ENCODE measurements at places on chromosomes 12 and 14. TPM values are rescaled to one million over a fixed set of nuclear protein-coding genes. Genes with fewer than 3 reads are reported as not detected.

HOXC11 gene
- not detected for total RNA-seq

GCH1 gene
- 4.7 TPM for total RNA-seq

PRR4 gene
- 3.2 TPM for total RNA-seq

EXOC3L4 gene
- 0.40 TPM for total RNA-seq

NRL gene
- total RNA-seq = 10.4 TPM

KRT84 gene
- not detected for total RNA-seq

RFLNA gene
- not detected for total RNA-seq

IFNG-AS1 gene
- total RNA-seq = not detected

DNA sequence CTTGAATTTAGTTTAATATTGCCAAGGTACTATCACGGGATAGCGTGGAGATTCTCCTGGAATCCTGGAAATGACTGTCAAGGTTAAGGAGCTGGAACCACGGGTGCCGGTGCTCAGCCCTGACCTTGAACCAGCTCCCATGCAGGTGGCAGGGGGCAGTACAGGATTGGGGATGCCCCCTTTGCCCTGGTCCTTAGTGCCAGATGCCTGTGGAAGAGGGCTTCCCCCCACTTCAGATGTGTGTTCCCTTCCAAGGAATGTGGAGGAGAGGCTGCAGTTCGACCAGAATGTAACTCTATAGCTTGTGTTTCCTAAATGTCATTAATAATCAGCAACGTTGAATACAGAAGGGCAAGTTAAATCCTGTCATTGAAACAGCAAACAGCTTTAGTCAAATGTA lies 258.9 kb downstream of the VRK1 start:
- no peak for ATAC-seq

DNA sequence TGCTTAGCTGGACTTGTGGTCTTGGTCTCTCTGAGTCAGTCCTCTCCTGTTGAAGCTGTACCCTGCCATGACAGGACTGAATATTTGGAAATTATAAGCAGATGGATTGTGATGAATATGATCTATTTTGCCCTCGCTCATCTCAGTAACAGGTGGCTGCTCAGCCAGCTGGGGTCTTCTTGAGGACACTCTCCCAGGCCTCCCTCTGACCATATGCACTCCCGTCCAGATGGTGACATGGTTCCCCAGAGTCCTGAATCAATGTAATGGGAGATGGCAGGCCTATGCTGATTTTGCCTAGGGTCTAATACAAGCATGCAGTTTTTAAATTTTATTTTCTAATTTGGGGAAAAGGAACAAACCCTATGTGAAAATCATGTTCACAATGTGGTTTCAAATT lies 63.1 kb upstream of the TRHDE start:
- ATAC-seq = no peak

- ATAC-seq = peak; percentile 59
Measured at GRCh38 chr12:15209782-15210181, 11.4 kb downstream of the RERG start.

GRCh38 chr12:107512391-107512790 lies 173.2 kb upstream of the PWP1 start:
- no peak for ATAC-seq

- no peak for ATAC-seq
Measured at GRCh38 chr14:100748944-100749343, 22.3 kb downstream of the DLK1 start.

GRCh38 chr12:45591635-45592034 lies 137.9 kb upstream of the ARID2 start:
- no peak for ATAC-seq

DNA sequence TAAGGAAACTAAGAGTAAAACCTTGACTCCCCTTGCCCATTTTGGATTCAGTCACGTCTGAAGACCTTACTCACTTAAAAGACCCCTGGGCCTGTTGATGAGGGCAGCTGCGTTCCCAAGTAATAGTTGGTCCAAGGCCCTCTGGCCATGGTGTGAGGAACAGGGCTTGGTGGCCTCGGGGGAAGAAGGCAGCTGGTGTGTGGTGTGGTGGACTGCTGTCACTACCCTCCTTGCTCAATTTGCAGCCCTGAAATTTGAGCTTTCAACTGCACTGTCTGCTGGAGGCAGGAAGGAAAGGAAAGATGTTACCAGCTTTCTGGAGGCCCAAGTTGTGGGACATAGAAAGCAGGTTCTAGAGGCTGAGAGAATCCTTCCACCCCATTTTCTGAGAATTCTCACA lies 128.2 kb downstream of the SLC38A6 start:
- ATAC-seq = no peak

- ATAC-seq = no peak
Measured at GRCh38 chr14:88212691-88213090, 110.4 kb downstream of the KCNK10 start.

GRCh38 chr14:62189698-62190097 lies 427.5 kb downstream of the SNAPC1 start:
- no peak for ATAC-seq

DNA sequence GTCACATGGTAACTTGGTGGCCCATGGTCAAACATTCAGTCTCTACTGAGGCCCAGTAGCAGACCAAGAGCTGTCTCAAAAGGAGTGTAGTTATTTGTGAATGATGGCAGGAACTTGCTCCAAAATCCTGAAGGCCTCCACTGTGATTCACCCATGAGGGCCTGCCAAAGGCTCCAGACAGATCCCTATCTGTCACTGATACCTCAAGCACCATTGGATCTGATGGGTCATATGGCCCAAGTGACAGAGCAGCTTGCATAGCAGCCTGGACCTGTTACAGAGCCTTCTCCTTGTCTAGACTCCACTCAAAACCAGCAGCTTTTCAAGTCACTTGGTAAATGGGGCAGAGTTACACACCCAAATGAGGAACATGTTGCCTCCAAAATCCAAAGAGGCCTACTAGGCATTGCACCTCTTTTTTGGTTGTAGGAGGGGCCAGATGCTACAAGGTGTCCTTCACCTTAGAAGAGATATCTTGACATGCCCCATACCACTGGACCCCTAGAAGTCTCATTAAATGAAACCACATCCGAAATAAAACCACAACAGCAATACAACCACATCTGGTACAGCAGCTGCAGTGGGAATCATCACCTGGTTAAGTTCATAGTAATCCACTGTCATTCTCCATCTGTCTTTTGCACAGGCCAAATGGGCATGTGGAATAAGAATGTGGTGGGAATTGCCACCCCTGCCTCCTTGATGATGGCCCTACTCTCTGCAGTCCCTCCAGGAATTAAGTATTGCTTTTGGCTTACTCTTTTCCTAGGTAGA lies 150.4 kb upstream of the MAX start:
- ATAC-seq = no peak

DNA sequence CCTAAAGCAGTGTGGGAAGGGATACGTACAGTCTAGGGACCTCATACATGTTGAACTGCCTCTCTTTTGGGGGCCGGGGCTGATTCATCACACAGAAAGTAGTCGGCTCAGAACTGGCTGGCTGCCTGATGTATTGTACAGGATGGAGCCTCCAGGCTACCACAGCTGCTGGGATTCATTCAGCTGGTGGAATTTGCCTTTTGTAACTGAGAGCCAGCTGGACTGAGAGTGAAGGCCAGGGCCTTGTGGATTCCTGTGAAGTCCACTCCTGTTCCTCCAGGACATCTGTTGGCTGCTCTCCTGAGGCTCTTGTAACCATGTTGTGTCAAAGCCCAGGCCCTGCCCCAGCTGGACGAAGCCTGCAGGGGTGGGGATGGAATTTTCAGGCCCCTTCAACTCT lies 116.3 kb upstream of the PRICKLE1 start:
- peak; percentile 91 for ATAC-seq

DNA sequence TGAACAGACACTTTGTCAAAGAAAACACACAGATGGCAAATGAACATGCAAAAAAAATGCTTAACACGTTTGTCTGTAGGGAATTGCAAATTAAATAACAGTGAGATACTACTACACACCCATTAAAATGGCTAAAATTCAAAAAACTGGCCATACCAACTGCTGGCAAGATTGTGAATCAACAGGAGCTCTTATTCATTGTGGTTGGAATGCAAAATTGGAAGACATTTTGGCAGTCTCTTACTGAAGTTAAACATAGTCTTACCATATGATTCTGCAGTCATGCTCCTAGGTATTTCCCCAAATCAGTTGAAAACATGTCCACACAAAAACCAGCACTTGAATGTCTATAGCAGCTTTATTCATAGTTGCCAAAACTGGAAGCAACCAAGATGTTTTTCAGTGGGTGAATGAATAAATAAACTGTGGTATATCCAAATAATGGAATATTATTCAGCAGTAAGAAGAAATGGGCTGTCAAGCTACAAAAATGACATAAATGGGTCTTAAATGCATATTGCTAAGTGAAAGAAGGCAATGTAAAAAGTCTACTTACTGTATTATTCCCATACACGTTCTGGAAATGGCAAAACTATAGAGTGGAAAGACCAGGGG lies 91.4 kb downstream of the PLEKHA5 start:
- no peak for ATAC-seq

- ATAC-seq = no peak
Measured at GRCh38 chr14:21486640-21487087, 9.7 kb downstream of the TOX4 start.

- no peak for ATAC-seq
Measured at GRCh38 chr12:117441751-117442150, 80.3 kb upstream of the NOS1 start.

GRCh38 chr12:117660896-117661295 lies 299.5 kb upstream of the NOS1 start:
- ATAC-seq = no peak

GRCh38 chr14:100524933-100525243 lies 62.3 kb downstream of the BEGAIN start:
- no peak for ATAC-seq

GRCh38 chr12:23139026-23139425 lies 514.1 kb downstream of the ETNK1 start:
- no peak for ATAC-seq

DNA sequence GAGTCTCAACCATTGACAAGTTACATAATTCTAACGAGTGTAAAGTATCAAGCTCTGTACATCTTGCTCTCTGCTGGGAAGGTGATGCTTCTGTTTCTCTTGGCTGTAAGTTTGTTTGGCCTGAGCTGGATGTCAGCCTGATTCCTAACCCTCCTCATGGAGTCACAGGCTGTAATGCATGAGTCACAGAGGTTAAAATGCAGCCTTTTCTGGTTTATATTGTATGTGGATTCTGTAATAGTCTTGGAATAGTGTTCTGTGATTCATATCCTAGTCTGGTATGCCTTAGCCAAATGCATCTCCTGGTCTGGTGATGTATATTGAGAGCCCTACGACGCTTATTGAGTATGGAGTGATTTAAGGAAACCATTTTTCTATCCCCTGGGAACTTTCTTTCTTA lies 104.5 kb upstream of the FRMD6 start:
- peak; percentile 96 for ATAC-seq

GRCh38 chr14:96962337-96962736 lies 165.2 kb downstream of the VRK1 start:
- ATAC-seq = no peak

- ATAC-seq = no peak
Measured at GRCh38 chr14:24437020-24437735, 5.4 kb downstream of the SDR39U1 start.

DNA sequence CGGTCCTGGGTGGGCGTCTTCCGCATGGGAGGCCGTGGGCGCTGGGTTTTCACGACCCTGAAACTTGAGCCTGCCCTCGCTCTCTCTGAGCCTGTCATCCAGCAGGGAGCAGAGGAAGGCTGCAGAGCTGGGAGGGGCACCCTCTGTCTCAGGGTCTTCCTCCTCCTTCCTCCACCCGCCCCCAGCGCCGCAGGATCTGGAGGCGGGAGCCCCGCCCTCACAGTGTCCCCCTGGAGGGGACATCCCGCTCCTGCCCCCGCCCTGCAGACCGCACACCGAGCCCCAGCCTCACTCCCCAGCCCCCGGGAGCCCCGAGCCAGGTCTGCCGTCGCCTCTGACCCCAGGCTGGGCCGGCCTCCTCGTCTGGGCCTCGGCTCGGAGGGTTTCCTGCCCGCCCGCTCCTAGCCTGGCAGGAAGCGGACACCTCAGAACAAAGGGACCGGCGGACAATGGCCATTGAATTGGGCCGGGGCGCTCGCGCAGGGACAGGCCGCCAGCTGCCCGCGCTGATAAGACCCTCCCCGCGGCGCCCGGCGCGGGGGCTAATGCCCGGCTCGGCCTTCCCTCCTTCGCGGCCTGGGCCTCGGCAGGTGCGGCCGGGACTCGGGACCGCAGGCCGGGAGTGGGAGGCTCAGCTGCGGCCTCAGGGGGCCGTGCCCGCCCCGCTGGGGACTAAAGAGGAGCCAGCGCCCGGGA lies 15.3 kb upstream of the NUDT14 start:
- peak; percentile 26 for ATAC-seq

- ATAC-seq = no peak
Measured at GRCh38 chr12:93683410-93683809, 6.2 kb downstream of the CRADD start.
